Right atrium auricular region (tissue), 2 donors: ENCODE measurements at places on chromosomes 3 and 15. TPM values are rescaled to one million over a fixed set of nuclear protein-coding genes. Genes with fewer than 3 reads are reported as not detected.

BCL2A1 gene
- 1.5 TPM for total RNA-seq

ACP3 gene
- 2.5 TPM for total RNA-seq

DNA sequence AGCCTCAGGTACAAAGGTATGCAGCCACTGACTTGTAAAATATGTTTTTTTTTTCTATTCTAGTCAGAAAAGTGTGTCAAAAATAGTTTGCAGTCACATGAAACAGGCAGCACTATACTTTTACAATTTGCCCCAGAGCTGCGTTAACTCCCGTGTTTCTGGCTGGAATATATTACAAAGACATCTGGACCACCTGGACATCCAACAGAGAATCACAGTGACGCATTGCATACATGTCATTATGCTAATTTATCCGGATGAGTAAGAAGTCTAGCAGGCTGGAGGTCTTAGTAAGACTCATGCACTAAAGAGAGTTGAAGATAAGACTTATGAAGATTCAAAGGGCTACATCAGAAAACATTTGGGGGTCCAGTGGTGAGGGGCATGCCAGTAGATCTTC, 39.2 kb upstream of the STRIT1 start:
- H3K4me3 ChIP-seq = no peak overlapping the region
- no peaks in the 10 kb centered on the region for H3K4me1 ChIP-seq
- H3K27ac ChIP-seq = no peak overlapping the region
- H3K36me3 ChIP-seq = no peaks in the 10 kb centered on the region

GRCh38 chr15:35736150-35736549, 190.2 kb upstream of the DPH6 start:
- H3K4me3 ChIP-seq = no peak overlapping the region
- no peaks in the 10 kb centered on the region for H3K27me3 ChIP-seq
- no peak for DNase-seq
- H3K27ac ChIP-seq = no peak overlapping the region
- no peaks in the 10 kb centered on the region for H3K36me3 ChIP-seq
